MCF 10A (cell line): ENCODE measurements at places on chromosomes 7 and 10.

DNA sequence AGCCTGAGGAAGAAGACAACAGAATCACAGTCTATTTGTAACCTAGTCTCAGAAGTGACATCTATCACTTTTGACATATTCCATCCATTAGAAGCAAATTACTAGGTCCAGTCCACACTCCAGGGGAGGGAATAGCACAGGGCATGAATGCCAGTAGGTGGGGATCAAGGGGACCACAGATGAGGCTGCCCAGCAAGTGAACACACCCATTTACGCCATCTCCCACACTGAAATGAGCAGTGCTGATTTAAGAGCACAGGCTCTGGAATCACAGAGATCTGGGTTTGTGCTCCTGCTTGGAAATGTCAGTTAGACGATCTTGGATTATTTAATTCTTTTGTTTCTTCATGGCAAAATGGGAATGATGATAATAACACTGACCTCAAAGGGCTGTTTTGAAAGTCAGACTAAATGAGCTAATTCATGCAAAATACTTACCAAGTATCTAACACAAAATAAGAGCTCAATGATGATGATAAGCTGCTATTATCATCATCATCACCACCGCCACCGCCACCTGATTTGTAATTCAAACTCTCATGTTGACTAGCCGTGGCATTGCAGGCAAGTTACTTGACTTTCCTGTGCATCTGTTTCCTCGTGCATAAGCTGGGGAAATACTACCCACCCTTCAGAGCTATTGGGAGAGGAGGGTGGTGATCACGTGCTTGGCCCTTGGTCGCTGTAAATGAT is 138.9 kb upstream of the KLF14 start:
- no peak overlapping the region for H3K4me3 ChIP-seq
- no peak overlapping the region for H3K27ac ChIP-seq
- DNase-seq, result no peak
- H3K27me3 ChIP-seq, result no peaks in the 10 kb centered on the region
- H3K36me3 ChIP-seq, result peaks cover 91% of the 10 kb centered on the region
- H3K4me1 ChIP-seq, result peaks cover 42% of the 10 kb centered on the region

GRCh38 chr10:89257581-89257980 is 6.0 kb upstream of the LIPA start:
- H3K4me1 ChIP-seq, result peaks cover 17% of the 10 kb centered on the region
- no peak overlapping the region for H3K4me3 ChIP-seq
- no peaks in the 10 kb centered on the region for H3K27me3 ChIP-seq
- H3K36me3 ChIP-seq, result no peaks in the 10 kb centered on the region
- DNase-seq, result no peak

DNA sequence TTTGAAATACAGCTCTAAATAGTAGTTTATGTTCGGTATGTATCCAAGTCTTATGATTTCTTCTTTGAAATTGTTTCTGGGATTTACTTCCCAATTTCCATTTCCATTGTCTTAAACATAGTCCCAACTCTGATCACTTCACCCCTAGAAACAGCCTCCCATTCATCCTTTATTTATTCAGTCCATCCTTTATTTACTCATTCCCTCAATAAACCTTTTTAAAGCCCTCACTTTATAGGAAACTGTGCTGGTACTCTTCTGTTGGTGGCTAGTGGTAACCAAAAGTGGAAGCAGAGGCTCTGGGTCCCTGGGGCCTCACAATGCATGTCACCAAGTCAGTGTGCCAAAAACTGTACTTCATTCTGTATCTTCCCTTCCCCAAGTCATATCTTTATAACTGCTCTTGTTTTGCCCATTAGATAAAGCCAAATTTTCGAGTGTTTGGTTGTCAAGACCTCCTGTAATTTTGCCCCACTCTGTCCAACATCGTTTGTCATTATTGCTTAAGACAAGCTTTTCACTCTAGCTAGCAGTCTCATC is 3.9 kb upstream of the EPC1 start:
- no peak overlapping the region for H3K4me3 ChIP-seq
- peaks cover 14% of the 10 kb centered on the region for H3K36me3 ChIP-seq
- H3K27me3 ChIP-seq, result no peaks in the 10 kb centered on the region
- no peak for DNase-seq

DNA sequence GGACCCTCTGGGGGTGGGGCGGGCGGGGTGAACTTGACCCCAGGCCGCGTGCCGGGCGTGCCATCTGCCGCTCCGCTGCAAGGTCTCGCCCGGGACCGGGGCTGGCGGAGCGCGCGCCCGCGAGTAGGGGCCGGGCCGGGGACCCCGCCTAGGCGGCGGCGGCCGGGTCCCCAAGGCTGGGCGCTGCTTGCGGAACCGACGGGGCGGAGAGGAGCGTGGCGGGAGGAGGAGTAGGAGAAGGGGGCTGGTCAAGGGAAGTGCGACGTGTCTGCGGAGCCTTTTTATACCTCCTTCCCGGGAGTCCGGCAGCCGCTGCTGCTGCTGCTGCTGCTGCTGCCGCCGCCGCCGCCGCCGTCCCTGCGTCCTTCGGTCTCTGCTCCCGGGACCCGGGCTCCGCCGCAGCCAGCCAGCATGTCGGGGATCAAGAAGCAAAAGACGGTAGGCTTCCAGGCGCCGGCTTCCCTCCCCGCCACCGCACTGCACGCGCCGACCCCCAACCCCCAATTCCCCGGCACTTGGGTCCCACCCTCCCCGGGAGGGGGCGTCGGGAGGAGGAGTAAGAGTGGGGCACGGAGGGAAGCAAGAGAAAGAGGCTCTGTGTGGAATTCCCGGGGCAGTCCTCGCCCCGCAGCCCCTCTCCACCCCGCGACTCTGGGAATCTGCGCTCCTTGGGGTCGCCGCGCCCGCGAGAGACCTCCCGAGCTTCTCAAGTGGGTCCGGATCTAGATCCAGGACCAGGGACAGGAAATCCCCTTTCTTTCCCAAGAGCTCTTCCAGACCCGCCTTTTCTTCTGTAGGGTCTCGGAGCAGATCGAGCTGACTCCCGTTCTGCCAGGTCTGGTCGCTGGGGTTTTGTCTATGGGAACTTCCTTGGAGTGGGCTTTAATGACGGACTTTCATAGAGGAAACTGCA is at the start of gene PAPSS2:
Gene PAPSS2 (plus strand): TSS at position 308 of the 913 bp plus-strand sequence. CDS start 104 bp downstream, at position 412.
- H3K27me3 ChIP-seq, result peaks cover 8% of the 10 kb centered on the region
- H3K4me3 ChIP-seq, result peak within 1 kb of the TSS; percentile 71
- no peaks in the 10 kb centered on the region for H3K36me3 ChIP-seq
- DNase-seq, result peak; percentile 36
- H3K4me1 ChIP-seq, result peaks cover 4% of the 10 kb centered on the region
- peak within 1 kb of the TSS; percentile 39 for H3K27ac ChIP-seq

GRCh38 chr7:19295376-19295775 is 150.2 kb upstream of the FERD3L start:
- DNase-seq, result no peak
- no peaks in the 10 kb centered on the region for H3K27me3 ChIP-seq
- no peaks in the 10 kb centered on the region for H3K4me1 ChIP-seq
- H3K27ac ChIP-seq, result no peak overlapping the region

- H3K4me3 ChIP-seq, result no peak overlapping the region
- no peak for DNase-seq
- no peaks in the 10 kb centered on the region for H3K36me3 ChIP-seq
- H3K27ac ChIP-seq, result no peak overlapping the region
Measured at GRCh38 chr10:92829786-92830377, 18.4 kb upstream of the EXOC6 start.

DNA sequence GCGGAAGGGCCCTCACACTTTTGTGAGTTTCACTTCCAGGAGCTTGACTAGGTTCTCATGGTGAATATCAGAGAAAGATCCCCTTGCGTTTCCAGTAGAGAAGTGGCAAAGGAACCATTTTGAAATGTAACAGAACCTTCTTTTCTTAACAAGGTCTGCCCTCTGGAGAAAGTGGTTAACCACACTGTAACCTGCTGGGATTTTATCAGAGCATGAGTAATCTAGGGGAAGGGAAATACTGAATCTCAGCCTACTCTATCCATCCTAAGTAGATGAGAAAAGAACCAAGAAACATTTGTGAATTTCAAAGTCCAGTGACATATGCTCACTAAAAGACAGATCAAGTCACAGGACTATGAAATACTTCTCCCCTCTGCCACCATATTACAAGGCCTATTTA is 235.5 kb downstream of the ZEB1 start:
- H3K4me1 ChIP-seq, result peaks cover 5% of the 10 kb centered on the region
- H3K27ac ChIP-seq, result no peak overlapping the region
- no peak for DNase-seq
- no peaks in the 10 kb centered on the region for H3K27me3 ChIP-seq

- no peak for DNase-seq
- no peaks in the 10 kb centered on the region for H3K4me1 ChIP-seq
- no peak overlapping the region for H3K4me3 ChIP-seq
- H3K36me3 ChIP-seq, result peaks cover 7% of the 10 kb centered on the region
Measured at GRCh38 chr7:99806839-99807478, 20.9 kb upstream of the CYP3A43 start.

DNA sequence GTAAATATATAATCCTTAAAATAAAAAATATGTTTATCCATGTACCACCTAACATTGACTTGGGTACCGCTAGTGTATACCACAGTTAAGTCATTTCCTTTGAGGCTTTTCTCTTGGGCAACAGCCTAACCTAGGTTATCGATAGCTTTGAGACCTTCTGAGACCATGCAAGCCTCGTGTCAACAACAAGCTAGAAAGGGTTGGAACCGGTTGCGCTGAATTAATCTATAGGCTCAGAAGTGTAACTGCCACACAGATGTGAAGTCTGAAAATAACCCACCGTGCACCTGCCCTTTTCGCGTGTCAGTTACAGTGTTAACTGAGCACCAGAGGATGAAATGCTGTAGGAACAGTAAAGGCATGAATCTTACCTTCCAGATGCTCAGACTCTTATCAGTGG is 59.8 kb downstream of the ARID5B start:
- H3K4me1 ChIP-seq, result no peaks in the 10 kb centered on the region
- peaks cover 10% of the 10 kb centered on the region for H3K36me3 ChIP-seq
- no peak for DNase-seq
- no peak overlapping the region for H3K4me3 ChIP-seq
- H3K27me3 ChIP-seq, result no peaks in the 10 kb centered on the region

GRCh38 chr7:33970536-33970935 is 65.2 kb downstream of the BMPER start:
- no peak overlapping the region for H3K4me3 ChIP-seq
- no peak for DNase-seq
- no peaks in the 10 kb centered on the region for H3K36me3 ChIP-seq
- H3K27me3 ChIP-seq, result no peaks in the 10 kb centered on the region
- no peaks in the 10 kb centered on the region for H3K4me1 ChIP-seq

DNA sequence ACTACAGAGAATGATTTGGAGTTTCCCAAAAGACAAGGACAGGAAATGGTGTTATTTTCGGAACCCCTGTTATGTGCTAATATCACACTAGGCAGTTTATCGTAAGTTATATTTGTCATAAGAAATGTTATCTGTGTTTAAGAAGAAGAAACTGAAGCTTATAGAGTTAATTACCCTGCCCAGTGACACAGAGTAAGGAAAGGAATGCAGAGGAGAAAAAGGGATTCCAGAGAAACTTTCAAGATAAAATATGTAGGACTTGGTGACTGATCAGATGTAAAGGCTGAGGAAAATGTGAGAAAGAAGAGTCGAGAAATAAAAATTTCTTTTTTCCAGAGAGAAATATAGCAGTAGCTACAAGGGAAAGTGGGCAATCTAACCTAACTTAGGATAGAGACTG is 63.5 kb upstream of the ZNF746 start:
- H3K4me3 ChIP-seq, result no peak overlapping the region
- H3K27me3 ChIP-seq, result no peaks in the 10 kb centered on the region
- peaks cover 15% of the 10 kb centered on the region for H3K36me3 ChIP-seq
- no peak overlapping the region for H3K27ac ChIP-seq
- H3K4me1 ChIP-seq, result peaks cover 26% of the 10 kb centered on the region

DNA sequence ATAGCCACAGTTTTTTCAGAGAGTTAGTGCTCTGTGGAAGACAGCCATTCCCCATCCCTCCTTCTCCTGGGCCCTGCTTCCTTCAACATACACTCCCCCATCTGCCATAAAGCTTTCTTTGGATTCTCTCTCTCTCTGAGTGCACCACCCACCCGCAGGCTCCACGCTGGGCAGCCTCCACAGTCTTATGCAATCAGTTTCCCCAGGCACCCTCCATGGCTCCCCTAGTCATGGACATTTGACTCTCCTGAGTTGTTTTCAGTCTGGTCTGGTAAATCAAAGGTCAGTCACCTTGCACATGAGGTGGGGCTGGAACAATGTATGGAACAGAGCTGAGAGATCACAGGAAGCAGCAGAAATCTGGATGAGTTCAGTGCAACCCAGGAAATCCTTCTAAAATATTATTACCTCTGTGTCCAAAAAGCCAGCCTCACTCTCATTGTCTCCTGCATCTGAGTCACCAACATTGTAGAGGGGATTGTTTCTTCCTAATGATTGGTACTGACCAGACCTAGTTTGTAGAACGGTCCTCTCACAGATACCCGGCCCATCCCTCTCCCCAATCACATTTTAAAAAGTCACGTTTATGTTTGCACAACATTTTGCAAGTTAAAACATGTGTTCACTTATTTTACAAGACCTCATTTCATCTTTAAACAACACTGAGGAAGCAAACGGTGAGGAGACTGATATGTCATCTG is 70.1 kb downstream of the CYCS start:
- no peak overlapping the region for H3K4me3 ChIP-seq
- no peaks in the 10 kb centered on the region for H3K27me3 ChIP-seq
- H3K36me3 ChIP-seq, result no peaks in the 10 kb centered on the region
- DNase-seq, result no peak
- peaks cover 9% of the 10 kb centered on the region for H3K4me1 ChIP-seq

DNA sequence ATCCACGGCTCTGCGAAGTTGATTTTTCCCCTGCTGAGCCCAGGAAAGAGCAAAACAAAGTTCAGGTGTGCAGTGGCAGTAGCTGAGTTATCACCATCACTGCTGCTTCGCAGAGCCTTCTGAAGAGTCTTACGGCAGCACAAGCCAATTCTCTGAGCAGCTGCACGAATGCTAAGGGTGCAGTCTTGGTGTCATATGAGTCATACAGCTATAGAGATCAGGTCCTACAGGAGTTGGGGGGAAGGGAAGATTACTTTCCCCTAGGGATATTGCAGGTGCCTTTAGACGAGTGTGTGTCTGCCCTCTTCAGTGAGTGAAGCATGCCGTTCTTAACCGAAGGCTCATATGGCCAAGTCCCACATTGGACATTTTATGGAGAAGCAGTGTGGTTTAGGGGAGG is 227.8 kb downstream of the CELF2 start:
- H3K27me3 ChIP-seq, result peaks cover 18% of the 10 kb centered on the region
- no peak overlapping the region for H3K27ac ChIP-seq
- H3K36me3 ChIP-seq, result no peaks in the 10 kb centered on the region
- H3K4me1 ChIP-seq, result no peaks in the 10 kb centered on the region
- peak; percentile 8 for DNase-seq

DNA sequence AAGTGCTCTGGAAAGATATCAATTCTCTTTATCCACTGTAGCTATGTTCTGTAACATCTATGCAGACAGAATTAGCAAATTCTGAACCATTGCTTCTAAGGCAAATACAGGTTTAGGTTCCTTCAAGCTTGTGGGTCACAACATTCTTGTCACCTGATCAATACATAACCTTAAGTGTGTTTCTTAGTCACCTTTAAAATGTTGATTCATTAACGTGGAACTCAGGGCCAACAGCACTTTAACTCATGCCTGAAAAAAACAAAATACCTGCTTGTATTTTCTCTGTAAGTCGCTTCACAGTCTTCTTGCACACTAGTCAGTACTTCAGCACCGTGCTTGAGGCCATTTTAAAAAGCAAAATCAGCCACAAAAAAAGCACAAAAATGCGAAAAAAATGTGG is 35.2 kb upstream of the TRIL start:
- no peaks in the 10 kb centered on the region for H3K36me3 ChIP-seq
- no peaks in the 10 kb centered on the region for H3K27me3 ChIP-seq
- H3K27ac ChIP-seq, result no peak overlapping the region
- DNase-seq, result no peak
